ENCODE measurements at places on chromosomes 4 and X. TPM values are rescaled to one million over a fixed set of nuclear protein-coding genes. Genes with fewer than 3 reads are reported as not detected.

- no peaks in the 10 kb centered on the region for H3K27me3 ChIP-seq
- no peak overlapping the region for H3K27ac ChIP-seq
- no peak overlapping the region for H3K4me3 ChIP-seq
- no peaks in the 10 kb centered on the region for H3K36me3 ChIP-seq
Measured at GRCh38 chrX:21781525-21781924, 23.6 kb upstream of the SMPX start.

- DNase-seq = peak; percentile 88
- H3K36me3 ChIP-seq = no peaks in the 10 kb centered on the region
- H3K4me3 ChIP-seq = peak within 1 kb of the TSS; percentile 40
- no peaks in the 10 kb centered on the region for H3K27me3 ChIP-seq
- no peak within 1 kb of the TSS for H3K27ac ChIP-seq
Measured at GRCh38 chrX:102155806-102156179, at the start of gene BEX5. Gene BEX5 (minus strand): TSS chrX:102155977. CDS start chrX:102154265, 1,712 bp downstream.

DNA sequence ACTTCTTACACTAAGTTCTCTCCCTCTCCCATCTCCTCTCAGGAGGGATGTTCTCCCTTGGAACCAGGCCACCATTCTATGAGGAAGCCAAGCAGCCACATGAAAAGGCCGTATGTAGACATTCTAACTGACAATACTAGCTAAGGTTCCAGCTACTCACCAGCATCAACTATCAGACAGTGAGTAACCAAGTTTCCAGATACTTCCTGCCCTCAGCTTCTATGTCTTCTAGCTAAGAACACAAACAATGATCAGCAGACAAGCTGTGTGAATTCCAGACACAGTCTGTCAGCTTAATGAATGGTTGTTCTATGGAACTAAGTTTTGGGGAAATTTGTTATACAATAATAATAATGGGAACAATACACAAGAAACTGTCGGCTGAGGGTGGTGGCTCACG lies 50.8 kb downstream of the SMIM14 start:
- H3K4me3 ChIP-seq = no peak overlapping the region
- H3K4me1 ChIP-seq = peaks cover 3% of the 10 kb centered on the region
- no peaks in the 10 kb centered on the region for H3K27me3 ChIP-seq

DNA sequence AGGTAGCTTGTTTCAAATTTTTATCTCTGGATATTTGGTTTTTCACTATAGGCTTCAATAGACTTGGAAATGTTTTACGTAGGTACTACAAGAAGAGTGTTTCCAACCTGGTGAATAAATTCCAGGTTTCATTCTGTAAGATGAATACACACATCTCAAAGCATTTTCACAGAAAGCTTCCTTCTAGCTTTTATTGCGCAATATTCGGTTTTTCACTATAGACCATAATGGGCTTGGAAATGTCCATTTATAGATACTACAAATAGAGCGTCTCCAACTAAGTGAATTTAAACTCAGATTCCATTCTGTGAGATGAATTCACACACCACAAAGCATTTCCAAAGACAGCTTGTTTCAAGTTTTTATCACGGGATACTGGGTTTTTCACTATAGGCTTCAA lies 857.7 kb upstream of the HS3ST1 start:
- no peak for DNase-seq
- no peaks in the 10 kb centered on the region for H3K4me1 ChIP-seq
- H3K4me3 ChIP-seq = peak overlapping the region; percentile 9
- H3K36me3 ChIP-seq = no peaks in the 10 kb centered on the region

DNA sequence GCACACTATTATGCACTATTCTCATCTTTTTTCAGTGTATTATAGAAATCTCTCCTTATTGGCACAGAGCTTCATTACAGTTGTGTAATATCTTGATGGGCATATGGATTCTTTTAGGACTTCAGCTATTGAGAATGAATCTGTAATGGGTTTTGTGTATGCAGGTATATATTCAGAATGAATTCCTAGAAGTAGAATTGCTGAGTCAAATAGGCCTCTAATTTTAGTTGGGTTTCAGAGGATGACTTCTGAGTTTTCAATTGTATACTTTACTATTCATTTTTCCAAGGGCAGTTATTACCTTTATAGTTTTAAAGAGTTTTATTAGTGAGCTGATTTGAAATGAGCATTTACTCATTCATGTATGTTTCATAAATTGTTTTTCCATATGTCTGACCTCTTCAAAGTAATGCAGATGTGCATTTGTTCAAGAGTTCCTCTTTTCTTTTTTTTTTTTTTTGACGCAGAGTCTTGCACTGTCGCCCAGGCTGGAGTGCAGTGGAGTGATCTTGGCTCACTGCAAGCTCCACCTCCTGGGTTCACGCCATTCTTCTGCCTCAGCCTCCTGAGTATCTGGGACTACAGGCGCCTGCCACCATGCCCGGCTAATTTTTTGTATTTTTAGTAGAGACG lies 19.5 kb downstream of the CASP6 start:
- H3K27ac ChIP-seq = no peak overlapping the region
- H3K4me3 ChIP-seq = no peak overlapping the region
- DNase-seq = no peak
- peaks cover 6% of the 10 kb centered on the region for H3K36me3 ChIP-seq
- H3K27me3 ChIP-seq = no peaks in the 10 kb centered on the region
- no peaks in the 10 kb centered on the region for H3K4me1 ChIP-seq

GRCh38 chr4:7638984-7639789 lies 204.5 kb upstream of the PSAPL1 start:
- no peaks in the 10 kb centered on the region for H3K27me3 ChIP-seq
- no peaks in the 10 kb centered on the region for H3K36me3 ChIP-seq
- no peak overlapping the region for H3K27ac ChIP-seq
- DNase-seq = no peak
- no peaks in the 10 kb centered on the region for H3K4me1 ChIP-seq
- H3K4me3 ChIP-seq = no peak overlapping the region

- H3K27ac ChIP-seq = no peak overlapping the region
- H3K27me3 ChIP-seq = no peaks in the 10 kb centered on the region
- H3K4me3 ChIP-seq = no peak overlapping the region
- H3K4me1 ChIP-seq = no peaks in the 10 kb centered on the region
- H3K36me3 ChIP-seq = no peaks in the 10 kb centered on the region
Measured at GRCh38 chr4:77493120-77493752, 112.4 kb upstream of the CXCL13 start.

DNA sequence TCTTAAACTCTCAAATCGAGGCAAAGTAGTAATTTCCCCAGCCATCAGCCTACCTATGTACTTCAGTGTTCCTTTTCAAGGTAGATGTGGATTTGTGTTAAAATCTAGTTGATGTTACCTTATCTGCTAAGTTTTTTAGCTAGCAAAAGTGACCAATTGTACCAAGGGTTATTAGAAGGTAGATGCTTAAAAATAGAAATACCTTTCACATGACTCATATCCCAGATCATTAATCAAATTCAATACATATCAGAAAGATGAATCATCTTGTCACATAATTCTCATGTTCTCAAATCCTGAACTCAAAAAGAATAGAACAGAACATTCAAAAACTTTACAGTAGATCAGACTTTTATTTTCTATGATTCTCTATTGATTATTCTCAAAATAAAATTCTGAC lies 3.5 kb downstream of the ENAM start:
- H3K36me3 ChIP-seq = no peaks in the 10 kb centered on the region
- H3K27ac ChIP-seq = no peak overlapping the region
- no peak for DNase-seq
- H3K4me1 ChIP-seq = no peaks in the 10 kb centered on the region
- no peak overlapping the region for H3K4me3 ChIP-seq

DNA sequence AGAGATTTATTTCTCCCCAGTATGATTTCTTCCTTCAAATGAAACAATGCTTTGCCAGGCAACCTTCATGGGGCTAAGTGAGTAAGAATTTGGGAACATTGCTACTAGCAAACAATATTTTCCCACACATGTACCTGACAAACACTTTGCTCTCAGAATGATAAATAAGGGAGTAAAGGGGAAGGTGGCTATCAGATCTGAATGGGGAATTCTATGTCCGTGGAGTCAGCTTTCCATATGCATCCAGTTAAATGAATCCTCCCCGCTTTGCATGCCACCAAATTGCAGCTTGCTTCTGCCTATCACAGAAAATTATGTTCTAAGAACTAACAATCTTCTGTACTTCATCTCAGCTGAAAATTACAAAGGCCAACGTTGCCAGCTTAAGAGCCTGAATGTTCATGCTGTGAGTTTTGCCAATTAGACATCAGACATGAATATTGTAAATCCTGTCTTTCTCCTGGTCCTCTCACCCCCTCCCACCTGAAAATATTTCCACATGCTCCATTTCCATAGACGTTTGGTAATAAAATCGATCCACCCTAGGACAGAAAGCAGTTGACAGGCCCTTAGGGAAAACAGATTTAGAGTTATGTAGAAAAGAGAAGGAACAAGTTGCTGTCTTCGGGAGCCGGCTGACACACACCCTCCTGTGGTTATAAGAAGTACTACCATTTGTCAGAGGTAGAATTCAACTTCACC lies 6.3 kb downstream of the MEPE start:
- no peak overlapping the region for H3K4me3 ChIP-seq
- DNase-seq = peak; percentile 60
- H3K27ac ChIP-seq = no peak overlapping the region
- H3K4me1 ChIP-seq = no peaks in the 10 kb centered on the region

DNA sequence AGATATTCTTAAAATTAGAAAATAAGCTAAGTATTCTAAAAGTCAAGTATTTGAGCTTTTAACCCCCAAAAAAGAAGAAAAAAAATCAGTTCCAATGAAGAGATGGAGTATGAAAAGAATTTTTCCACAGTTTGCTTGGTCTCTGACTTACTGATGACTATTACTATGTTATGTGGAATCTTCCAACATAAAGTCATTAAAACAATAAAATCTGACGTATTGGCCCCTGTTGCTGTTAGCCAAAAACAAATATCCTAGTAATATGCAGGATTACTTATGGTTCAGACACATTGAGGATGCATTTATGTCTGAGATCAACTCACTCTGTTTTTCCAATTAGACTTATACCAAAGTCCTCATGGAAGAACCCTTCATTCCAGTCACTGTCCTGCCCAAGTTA lies 517.2 kb upstream of the ADGRL3 start:
- no peak for DNase-seq
- no peaks in the 10 kb centered on the region for H3K36me3 ChIP-seq
- H3K4me3 ChIP-seq = no peak overlapping the region
- no peak overlapping the region for H3K27ac ChIP-seq
- no peaks in the 10 kb centered on the region for H3K27me3 ChIP-seq

GRCh38 chr4:25674386-25674785 lies 18.7 kb downstream of the SLC34A2 start:
- no peak overlapping the region for H3K27ac ChIP-seq
- H3K36me3 ChIP-seq = peaks cover 61% of the 10 kb centered on the region
- no peak for DNase-seq
- no peaks in the 10 kb centered on the region for H3K4me1 ChIP-seq
- H3K4me3 ChIP-seq = no peak overlapping the region

The SHROOM4 gene
- 22.8 TPM for total RNA-seq

The HTN1 gene
- not detected for total RNA-seq

The RIBC1 gene
- 2.3 TPM for total RNA-seq

The CCSER1 gene
- 1.1 TPM for total RNA-seq

The TMEM184C gene
- total RNA-seq = 30.3 TPM

The QRFPR gene
- total RNA-seq = not detected

The LINC00632 gene
- total RNA-seq = 248 TPM

The FMR1NB gene
- total RNA-seq = not detected

The ZNF718 gene
- total RNA-seq = 11.9 TPM

All from endodermal cell (in vitro differentiated cells).